Endothelial cell of umbilical vein (primary cell): ENCODE measurements at places on chromosomes 3 and 15.
A peak's percentile ranks its signal among the peaks of the same experiment; 100 is the strongest.

DNA sequence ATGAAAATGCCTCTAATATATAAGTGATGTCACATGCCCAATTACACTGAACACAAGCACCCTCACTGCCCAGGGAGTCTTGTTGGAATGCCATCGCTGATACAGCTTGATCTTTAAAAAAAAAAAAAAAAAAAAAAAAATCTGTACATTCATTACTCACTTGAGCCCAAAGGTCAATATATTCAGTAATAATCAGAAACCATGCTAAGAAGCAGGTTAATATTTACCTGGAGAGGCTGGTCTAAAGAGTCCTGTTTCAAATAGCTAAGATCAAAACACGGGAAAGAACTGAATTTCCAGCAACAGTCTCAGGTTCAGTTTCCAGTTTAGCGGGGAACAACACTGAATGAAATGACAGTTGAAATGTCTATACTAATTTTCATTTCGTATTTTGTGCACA is 109.9 kb downstream of the UACA start:
- no peak overlapping the region for H3K27ac ChIP-seq
- no peak for DNase-seq
- peaks cover 28% of the 10 kb centered on the region for H3K4me1 ChIP-seq

GRCh38 chr3:5504135-5504534 is 316.6 kb downstream of the EDEM1 start:
- H3K4me3 ChIP-seq = no peak overlapping the region
- DNase-seq = no peak
- no peaks in the 10 kb centered on the region for H3K4me1 ChIP-seq
- no peak overlapping the region for H3K27ac ChIP-seq
- no peaks in the 10 kb centered on the region for H3K36me3 ChIP-seq
- no peaks in the 10 kb centered on the region for H3K27me3 ChIP-seq

- H3K36me3 ChIP-seq = no peaks in the 10 kb centered on the region
- peaks cover 3% of the 10 kb centered on the region for H3K27me3 ChIP-seq
- no peaks in the 10 kb centered on the region for H3K4me1 ChIP-seq
- DNase-seq = no peak
- no peak overlapping the region for H3K4me3 ChIP-seq
Measured at GRCh38 chr3:14333215-14333614, 69.2 kb upstream of the SLC6A6 start.

DNA sequence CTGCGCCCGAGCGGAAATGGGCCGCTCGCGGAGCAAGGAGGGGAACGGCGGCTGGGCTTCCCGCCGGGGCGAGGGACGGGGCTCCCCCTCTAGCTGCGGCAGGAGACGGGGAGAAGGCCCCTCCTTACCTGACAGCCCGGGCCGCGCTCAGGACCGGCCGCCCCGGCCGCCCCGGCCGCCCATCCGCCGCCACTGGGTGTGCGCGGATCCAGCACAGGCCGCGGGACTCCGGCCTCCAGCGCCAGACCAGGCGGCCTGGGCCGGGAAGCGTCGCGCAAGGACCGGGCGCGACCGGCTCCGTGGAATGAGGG is 296 bp downstream of the TPRA1 start:
- peak overlapping the region; percentile 73 for H3K4me3 ChIP-seq
- no peak for DNase-seq
- H3K27ac ChIP-seq = peak overlapping the region; percentile 66
- no peaks in the 10 kb centered on the region for H3K36me3 ChIP-seq
- peaks cover 15% of the 10 kb centered on the region for H3K4me1 ChIP-seq

- H3K27ac ChIP-seq = no peak overlapping the region
- peaks cover 33% of the 10 kb centered on the region for H3K36me3 ChIP-seq
- DNase-seq = no peak
- no peaks in the 10 kb centered on the region for H3K27me3 ChIP-seq
- no peaks in the 10 kb centered on the region for H3K4me1 ChIP-seq
Measured at GRCh38 chr3:172340583-172340982, 107.7 kb downstream of the GHSR start.

GRCh38 chr3:170642882-170643601 is 57.2 kb upstream of the SLC7A14 start:
- DNase-seq = no peak
- no peaks in the 10 kb centered on the region for H3K36me3 ChIP-seq
- H3K27ac ChIP-seq = no peak overlapping the region

GRCh38 chr3:197686899-197687298 is 49.8 kb downstream of the RUBCN start:
- H3K27me3 ChIP-seq = no peaks in the 10 kb centered on the region
- H3K27ac ChIP-seq = no peak overlapping the region
- no peaks in the 10 kb centered on the region for H3K4me1 ChIP-seq
- H3K4me3 ChIP-seq = no peak overlapping the region
- DNase-seq = no peak
- peaks cover 22% of the 10 kb centered on the region for H3K36me3 ChIP-seq
